ENCODE measurements at places on chromosomes 5 and 9.

- no peak for DNase-seq
Observed at GRCh38 chr5:130762031-130762430, 403.0 kb downstream of the HINT1 start.

GRCh38 chr5:123035360-123035917, 1.1 kb downstream of the PPIC start:
- no peak for DNase-seq

DNA sequence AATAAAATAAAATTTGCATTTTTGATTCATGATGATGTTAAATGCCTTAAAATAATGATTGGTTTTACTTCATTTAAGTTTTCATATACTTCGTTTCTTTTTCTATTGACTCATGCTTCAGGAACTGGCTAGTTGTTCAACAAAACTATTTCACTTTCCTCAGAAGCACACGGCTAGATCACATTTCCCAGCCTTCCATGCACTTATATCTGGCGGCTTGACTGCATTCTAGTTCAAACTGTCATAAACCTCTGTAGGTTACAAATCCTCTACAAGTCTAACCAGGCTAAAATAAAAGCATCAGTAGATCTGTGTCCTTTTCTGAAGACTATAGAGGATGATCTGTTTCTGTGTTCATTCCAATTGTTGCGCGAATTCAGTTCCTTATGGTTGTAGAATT, 46.3 kb upstream of the CNTLN start:
- DNase-seq = no peak

- no peak for DNase-seq
Observed at GRCh38 chr9:15417626-15418025, 5.0 kb upstream of the SNAPC3 start.

GRCh38 chr9:136848393-136849037, 694 bp upstream of the PHPT1 start:
- no peak for DNase-seq

- DNase-seq = peak; percentile 7
Observed at GRCh38 chr5:64767959-64768357, 533 bp downstream of the SREK1IP1 start.

DNA sequence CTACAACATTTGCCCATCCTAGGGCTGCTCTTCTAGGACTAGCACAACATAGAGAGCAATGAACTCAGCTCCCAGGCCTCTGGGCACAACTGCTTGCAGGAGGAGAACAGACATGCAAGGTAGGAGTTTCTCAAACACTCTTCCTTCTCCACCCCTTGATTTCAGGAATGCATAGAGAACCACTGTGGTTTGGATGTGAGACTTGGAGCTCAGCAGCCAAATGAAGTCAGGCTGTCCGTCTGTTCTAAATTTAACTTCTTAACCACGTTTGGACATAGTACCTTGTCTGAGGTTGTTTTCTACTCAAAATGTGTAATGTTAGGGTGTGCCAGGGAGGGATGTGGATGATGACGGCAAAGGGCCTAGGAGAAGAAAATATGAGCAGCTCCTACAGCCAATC, 515.1 kb upstream of the TNC start:
- no peak for DNase-seq

- DNase-seq = no peak
Observed at GRCh38 chr5:92807085-92807484, 773.9 kb downstream of the NR2F1-AS1 start.

DNA sequence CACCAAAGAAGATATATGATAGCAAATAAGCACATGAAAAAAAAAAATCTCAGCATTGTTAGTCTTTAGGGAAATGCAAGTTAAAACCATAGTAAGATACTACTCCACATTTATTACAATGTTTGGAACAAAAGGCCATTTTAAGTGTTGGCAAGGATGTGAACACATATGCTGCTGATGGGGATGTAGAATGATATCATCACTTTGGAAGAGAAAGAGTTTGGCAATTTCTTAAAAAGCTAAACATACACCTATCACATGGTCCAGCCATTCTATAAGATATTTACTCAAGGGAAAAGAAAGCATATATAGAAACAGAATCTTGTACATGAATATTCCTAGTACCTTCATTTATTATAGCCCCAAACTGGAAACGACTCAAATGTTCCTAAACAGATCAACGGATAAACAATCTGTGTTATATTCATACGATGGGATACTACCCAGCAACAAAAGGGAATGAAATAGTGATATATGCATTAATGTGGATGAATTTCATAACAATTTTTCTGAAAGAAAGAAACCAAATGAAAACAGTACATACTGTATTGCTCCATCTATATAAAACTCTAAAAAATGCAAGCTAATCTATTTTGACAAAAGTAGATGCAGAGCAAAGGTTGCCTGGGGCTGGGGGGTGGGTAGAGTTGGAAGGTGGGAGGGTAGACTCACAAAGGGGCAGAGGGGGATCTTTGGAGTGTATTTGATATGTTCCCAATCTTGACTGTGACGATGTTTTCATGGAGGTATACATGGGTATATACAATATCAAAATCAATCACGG, 45.7 kb upstream of the SMAD5 start:
- DNase-seq = no peak

GRCh38 chr9:128101690-128102089, 25.8 kb downstream of the PTGES2 start:
- DNase-seq = no peak

- no peak for DNase-seq
Observed at GRCh38 chr5:80206282-80206681, 49.6 kb downstream of the SERINC5 start.

GRCh38 chr5:34474573-34475021, 181.5 kb upstream of the RAI14 start:
- no peak for DNase-seq

DNA sequence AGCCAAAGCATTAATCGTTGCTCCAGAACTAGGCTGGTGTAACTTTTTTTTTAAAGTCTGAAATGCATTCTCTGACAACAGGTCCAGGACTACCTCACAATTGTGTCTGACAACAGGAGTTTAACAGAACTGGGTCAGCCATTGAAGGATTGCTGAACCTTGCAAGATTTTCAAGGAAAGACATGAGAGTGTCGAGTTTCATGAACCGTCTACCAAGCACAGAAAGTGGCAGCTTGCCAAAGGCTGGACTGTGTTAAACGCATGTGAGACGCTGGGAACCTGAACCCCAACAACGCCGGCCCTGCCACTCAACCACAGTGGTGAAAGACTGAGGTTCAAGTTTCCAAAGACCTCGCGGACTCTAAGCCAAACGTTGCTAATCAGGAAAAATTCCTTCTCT, 79.1 kb downstream of the LHFPL2 start:
- DNase-seq = no peak

GRCh38 chr5:114152656-114153360, 209.1 kb upstream of the KCNN2 start:
- no peak for DNase-seq

DNA sequence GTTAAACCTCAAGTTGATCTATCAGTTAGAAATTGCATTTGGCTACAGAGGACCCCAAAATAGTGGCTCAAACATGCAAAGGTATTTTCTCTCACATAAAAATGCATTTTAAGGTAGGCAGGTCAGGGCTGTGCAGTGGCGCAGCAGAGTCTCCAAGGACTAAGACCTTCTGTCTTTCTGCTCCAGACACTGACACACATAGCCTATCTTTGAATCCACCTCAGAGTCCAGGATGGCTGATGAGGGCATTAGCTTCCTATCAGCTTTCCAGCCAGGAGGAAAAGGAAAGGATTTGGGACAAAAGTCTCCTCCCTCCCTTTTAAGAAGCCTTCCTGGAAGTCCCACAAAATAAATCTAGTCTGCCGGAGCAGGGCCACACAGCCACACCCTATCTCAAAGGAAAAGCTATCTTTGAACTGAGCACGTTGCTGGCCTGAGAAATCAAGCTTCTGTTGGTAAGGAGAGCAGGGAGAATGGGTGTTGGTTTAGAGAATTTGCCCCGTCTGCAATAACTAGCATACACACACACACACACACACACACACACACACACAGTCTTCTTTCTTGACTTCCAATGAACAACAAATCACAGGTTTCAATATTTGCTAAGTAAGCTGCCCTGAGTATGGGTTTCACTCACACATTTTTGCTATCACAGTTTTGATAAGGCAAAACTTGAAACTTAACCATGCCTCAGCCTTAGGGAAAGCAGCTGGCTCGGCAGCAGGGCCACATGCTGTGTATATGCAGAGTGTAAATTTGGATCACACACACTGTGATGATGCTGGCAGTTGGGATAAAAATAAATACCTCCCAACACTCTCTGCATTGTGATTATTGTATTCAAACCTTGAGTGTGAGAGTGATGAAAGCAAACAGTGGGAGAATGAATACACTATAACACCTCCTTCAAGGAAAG, 116.6 kb upstream of the MAP3K1 start:
- DNase-seq = no peak

GRCh38 chr9:112831281-112831851, 59.3 kb downstream of the SLC46A2 start:
- no peak for DNase-seq

DNA sequence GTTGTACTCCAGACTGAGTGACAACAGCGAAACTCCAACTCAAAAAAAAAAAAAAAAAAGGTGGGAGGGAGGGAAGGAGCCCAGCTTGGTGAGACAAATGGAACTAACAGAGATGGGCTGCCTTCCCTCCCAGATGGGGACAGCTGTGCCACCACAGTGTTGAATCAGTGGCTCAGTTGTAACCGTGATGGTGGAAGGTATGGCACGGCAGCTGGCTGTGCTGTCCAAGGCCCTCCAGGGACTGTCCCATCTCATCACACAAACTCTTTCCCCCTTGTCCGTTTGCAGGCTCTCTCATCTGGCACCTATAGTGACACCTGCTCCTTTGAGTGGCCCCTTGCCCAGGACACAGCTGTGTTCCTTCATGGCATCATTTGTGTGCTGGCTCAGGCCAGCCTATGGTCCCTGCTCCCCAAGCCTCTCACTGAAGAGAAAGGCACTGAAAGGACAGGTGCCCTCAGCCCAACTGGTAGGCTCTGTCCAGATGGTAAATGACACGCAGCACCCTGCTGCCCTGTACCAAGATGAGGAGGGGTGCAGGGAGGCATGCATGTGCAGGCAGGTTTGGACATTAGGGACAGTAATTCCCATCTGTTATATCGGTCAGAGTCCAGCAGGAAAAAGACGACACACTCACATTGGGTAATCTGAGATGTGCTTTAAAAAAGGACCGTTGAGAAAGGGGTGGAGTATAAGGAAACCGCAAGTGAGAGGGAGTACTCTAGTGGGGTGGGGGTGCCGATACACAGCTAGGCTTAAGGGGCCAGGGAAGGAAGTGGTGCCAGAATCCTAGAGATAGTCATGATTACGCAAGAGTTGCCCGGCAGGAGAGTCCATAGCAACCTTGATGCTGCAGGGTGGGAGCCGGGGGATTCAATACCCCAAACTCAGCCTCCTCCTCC, 4.3 kb downstream of the SMIM33 start:
- DNase-seq = no peak

DNA sequence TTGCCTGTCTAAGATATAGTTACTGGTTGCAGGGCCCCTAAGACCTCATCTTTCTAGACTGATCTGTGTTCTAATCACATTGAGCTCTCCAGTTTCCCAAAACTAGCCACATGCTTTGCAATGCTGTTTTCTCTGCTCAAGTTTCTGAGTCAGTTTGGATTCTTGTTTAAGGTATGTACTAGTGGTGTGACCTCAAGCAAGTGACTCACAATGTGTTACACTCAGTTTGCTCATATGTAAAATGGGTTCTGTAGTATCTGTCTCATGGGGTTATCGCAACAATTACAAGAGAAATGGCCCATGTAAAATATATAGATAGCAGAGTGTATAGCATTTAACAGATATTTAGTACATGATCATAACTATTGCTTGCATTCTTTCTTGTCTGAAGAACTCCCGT, 153.1 kb upstream of the ELL2 start:
- DNase-seq = no peak

- DNase-seq = no peak
Observed at GRCh38 chr9:389159-389558, 174.5 kb downstream of the DOCK8 start.

GRCh38 chr9:27373851-27374250, 76.9 kb upstream of the EQTN start:
- DNase-seq = no peak

DNA sequence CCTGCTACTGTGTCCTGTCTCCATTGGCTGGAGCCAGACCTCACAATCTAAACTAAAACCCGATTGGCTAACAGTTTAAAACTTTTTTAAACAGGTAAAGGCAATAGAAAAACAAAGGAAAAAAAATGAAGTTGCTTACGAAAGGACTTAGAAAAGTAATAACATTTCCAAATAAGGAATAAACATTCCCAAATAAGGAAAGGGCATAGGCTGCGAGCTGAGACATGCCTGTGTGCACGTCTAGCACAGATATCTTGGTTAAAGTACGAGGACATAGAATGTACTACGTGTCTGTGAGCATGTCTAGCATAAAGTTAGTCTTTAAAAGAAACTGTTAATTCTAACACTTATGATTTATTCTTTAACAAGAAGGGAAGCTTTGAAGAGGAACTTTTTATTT, 15.3 kb upstream of the FAM120A start:
- DNase-seq = no peak

GRCh38 chr5:132377738-132378137, 8.2 kb downstream of the SLC22A5 start:
- no peak for DNase-seq

GRCh38 chr5:61784341-61784740, 452.3 kb downstream of the ZSWIM6 start:
- no peak for DNase-seq

- DNase-seq = no peak
Observed at GRCh38 chr5:142597546-142598337, 88.1 kb downstream of the FGF1 start.

DNA sequence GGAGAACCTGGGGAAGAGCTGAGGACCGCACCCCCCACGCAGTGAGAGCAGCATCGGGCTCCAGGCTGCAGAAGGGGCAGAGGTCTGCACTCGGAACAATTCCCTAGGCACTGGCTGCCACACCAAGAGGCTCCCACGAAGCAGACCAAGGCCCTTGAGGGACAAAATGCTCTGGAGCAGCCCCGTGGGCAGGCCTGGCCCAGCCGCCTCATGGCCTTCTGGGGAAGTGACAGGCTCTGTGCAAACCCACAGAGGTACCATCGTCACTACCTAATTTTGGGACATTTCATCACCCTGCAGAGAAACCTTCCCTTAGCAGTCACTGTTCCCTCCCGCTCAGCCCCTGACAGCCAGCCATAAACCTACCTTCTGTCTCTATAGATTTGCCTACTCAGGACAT, 15.9 kb downstream of the FBXW5 start:
- DNase-seq = no peak

GRCh38 chr5:179603308-179603707, 20.2 kb downstream of the HNRNPH1 start:
- no peak for DNase-seq

DNA sequence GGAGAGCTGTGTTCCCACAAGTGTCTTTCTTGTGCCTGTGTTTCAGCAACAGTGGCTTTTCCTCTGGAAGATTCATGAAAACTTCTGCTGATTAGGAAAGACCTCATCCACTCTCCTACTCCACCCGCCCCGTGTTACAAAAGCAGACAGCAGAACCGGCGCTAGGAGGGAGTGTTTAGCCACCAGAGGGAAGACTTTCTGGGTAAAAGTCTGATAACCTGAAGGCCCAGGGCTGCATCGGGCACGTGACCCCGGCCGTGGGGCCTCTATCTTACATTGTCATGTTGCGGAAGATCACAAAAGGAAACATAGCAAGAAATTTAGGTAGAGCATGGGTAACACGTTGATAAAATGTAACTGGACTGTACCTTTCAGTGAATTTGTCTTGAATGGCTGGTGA, 32.0 kb upstream of the DMRT2 start:
- DNase-seq = no peak

- DNase-seq = no peak
Observed at GRCh38 chr5:127875235-127876021, 172.2 kb downstream of the CCDC192 start.

Data from activated naive CD4-positive, alpha-beta T cell (primary cell).